ENCODE measurements at places on chromosomes 7 and 10.

GRCh38 chr7:7576344-7576743 lies 9.7 kb downstream of the MIOS start:
- DNase-seq: no peak

DNA sequence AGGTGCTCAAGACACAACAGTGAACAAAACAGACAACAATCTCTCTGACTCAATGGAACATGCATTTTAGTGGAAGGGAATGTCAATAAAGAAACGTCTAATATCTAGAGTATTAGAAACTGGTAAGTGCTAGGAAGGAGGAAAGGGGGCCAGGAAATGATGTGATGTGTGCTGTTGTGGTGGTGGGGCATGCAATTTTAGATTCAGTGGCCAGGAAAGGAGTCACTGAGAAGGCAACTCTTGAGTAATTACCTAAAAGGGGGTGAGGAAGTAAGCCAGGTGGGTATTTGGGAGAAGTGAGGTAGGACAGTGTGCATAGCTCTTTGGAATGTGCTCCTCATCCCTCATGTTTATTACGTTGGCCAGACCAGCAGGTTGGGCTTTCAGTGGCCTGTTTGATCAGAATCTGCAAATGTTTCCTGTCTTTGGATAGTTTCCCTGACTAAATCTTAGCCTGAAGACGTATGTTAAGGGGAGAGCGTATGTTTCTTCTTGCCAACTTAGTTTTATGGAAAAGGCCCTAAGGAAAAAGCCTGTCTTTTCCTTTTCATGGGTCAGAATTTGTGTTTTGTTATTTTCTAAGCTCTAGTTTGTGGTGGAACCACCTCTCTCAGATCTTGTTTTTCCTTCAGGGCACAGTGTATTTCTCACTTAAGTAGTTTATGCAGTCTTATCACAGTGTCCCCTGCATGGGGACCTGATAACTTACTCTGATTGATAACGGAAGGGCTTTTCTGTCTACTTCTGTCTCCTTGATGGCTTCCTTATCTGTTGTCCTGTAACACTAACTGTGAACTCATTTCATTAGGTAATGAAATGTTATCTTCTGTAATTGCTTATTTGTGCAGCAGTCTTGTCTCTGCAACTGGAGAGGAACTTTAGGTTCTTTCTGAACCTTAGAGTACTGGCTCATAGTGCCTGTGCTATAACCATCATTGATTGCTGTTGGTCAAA lies 203.7 kb downstream of the AUTS2 start:
- no peak for DNase-seq

GRCh38 chr7:28029051-28029450 lies 151.5 kb downstream of the JAZF1 start:
- peak; percentile 71 for DNase-seq

- DNase-seq: no peak
These were observed 36.3 kb downstream of the FOXL3 start for GRCh38 chr7:326273-326672.

GRCh38 chr10:11387551-11388222 lies 223.8 kb downstream of the USP6NL start:
- DNase-seq: no peak

- no peak for DNase-seq
These were observed 251.0 kb upstream of the NPSR1 start for GRCh38 chr7:34406848-34407530.

GRCh38 chr7:139297795-139298194 lies 43.3 kb upstream of the FMC1 start:
- no peak for DNase-seq

- DNase-seq: peak; percentile 53
These were observed 17.6 kb downstream of the CDNF start for GRCh38 chr10:14820010-14820774.

DNA sequence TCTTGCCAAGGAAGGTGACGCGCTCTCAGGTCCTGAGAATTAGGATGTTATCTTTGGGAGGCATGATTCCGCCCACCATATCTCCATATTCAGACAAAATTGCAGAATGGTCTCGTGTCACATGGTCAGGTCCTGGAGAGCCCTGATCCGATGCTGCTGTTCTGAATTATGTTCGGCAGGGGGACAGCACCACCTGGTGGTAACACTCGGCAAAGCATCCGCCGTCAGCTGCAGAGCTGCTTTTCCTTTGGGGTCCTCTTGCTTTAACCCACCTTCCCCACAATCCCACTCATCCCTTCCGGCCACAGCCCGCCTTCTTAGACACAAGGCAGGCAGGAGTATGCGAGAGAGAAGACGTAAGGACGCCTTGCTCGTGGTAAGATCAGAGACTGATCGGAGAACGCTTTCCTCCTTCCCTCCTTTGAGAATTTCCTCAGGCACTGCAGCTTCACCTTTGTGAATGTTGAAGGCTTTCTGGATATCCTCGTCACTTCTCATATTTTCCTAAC lies 327.8 kb upstream of the C7orf33 start:
- DNase-seq: no peak

DNA sequence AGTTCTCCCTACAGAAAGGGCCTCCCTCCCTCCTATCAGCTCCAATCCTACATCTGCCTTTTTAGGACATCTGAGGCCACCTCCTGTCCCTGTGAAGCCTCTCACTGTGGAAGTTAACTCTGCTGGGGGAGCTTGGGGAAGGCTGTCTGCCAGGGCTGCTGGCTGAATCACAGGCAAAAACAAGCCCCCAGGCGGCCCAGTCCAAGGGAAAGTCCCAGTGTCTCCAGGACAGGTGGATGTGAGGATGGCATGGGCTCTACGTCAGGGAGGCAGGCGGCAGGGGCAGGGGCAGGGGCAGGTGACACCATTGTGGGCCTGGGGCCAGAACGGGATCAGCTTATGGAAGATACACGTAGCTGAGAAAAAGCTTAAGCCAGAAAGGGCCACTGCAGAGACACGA lies 240.2 kb downstream of the MAD1L1 start:
- DNase-seq: no peak

GRCh38 chr10:76302481-76302880 lies 871.1 kb downstream of the LRMDA start:
- no peak for DNase-seq

GRCh38 chr7:73606801-73607691 lies 17.3 kb downstream of the MLXIPL start:
- no peak for DNase-seq

GRCh38 chr7:95632609-95633008 lies 36.3 kb upstream of the PDK4 start:
- peak; percentile 64 for DNase-seq

- DNase-seq: no peak
These were observed 459 bp downstream of the SUGCT start for GRCh38 chr7:40135317-40135610.

GRCh38 chr7:143238289-143238980 lies 16.6 kb downstream of the TAS2R40 start:
- no peak for DNase-seq

DNA sequence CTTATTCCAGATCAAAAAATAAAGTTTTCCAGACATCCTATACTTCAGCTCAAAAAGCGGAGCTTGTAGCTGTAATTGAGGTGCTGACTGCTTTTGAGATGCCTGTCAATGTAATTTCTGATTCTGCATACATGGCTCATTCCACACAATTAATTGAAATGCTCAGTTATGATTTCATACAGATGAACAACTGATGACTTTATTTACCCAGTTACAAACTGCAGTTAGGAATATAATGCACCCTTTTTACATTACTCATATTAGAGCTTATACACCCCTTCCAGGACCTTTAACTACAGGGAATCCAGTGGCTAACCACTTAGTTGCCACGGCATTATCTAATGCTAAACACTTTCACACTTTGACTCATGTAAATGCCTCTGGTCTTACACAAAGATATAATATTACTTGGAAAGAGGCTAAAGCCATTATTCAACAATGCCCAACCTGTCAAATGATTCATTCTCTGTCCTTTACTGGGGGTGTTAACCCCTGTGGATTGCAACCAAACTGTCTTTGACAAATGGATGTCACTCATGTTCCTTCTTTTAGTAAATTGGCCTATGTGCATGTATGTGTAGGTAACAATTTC lies 147.3 kb downstream of the ZNF33B start:
- no peak for DNase-seq

Measured in GM04503 (cell line).